ENCODE measurements at places on chromosomes 1 and 21.
A peak's percentile ranks its signal among the peaks of the same experiment; 100 is the strongest.

GRCh38 chr1:158613764-158614163 lies 8.7 kb downstream of the OR10Z1 start:
- no peak for DNase-seq

GRCh38 chr1:33259879-33260278 lies 3.6 kb downstream of the ZNF362 start:
- no peak for DNase-seq

GRCh38 chr1:116875391-116875790 lies 34.3 kb upstream of the PTGFRN start:
- no peak for DNase-seq

DNA sequence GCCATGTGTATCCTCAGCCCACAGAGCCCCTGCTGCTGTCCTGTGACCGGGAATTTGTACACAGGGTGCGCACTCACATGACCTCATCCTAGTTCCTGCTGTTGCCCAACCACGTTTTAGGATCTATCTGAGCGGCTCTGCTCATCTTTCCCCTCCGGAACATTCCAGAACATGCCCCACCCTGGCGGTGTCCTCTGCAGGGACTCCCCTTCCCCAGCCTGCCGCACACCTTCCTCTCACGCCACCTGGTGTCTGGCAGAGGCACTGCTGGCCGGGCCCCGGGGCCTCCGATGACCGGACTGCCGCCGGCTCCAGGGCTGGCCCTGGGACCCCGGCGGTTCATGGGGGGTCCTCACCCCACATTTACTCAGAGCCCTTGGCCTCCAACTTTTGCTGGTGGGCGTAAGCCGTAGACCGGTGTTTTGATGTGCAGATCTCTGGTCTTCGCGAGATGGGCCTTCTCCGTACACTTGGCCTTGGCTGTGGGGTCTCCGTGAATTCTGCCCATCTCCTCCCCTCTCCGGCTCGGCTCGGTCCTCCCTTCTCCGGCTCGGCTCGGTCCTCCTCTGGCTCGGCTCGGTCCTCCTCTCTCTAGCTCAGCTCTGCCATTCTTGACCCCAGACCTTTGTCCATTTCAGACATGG lies 29.5 kb downstream of the ARHGEF16 start:
- peak; percentile 17 for DNase-seq

GRCh38 chr1:204909109-204909508 lies 38.4 kb downstream of the NFASC start:
- no peak for DNase-seq

DNA sequence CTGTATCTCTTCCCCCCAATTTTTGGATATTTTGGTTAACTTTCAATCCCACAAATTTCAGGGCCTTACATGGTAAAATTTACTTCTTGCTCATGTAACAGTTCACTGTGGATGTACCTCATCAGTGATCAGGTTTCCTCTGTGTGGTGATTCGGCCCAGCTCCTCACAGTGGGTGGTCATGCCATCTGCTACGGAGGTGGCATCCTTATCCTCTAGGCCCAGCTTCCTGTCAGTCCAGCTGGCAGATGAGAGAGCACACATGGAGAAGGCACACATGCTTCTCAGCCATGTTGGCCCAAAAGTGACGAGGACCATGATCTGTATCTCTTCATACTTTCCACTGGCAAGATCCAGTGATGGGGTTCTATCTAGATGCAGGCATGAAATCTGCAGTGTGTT lies 27.2 kb downstream of the PCBP3 start:
- DNase-seq, result no peak

- no peak for DNase-seq
Measured at GRCh38 chr1:202848191-202848542, 37.4 kb downstream of the PCAT6 start.

DNA sequence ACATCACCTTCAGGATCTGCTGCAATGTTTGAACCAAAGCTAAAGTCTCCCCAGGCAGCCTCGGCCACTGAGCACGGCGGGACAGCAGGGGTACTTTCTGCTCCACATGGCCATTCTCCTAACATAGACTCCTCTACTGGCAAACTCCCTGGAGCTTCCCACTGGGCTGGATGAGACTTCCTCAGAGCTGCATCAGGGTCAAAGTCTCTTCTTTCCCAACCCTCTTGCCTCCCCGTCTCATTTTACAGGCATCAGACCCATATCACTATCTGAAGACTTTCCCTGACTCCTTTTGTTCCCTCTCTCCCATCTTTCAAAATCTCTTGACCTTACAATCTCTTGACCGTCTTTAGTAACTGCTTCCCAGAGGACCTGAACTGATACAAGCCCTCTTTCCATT lies 42.2 kb upstream of the KIRREL1 start:
- no peak for DNase-seq

DNA sequence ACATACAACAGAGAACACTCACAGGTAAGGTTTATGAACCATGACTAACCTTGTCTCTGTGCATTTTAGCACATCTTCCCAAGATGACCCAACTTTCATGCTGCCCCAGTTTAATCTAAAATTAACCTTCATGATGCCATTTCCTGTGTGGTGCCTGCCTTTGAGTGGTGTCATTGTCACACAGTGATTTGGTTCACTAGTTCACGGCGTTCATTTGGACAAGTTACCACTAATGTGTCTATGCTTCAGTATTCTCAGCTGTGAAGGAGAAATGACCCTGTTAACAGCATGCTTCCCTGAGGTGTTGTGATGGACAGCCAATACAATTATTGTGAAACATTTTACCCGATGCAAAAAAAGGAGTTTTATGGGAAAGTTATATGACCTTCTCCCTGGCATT lies 693.1 kb downstream of the RWDD3 start:
- no peak for DNase-seq

Data from effector CD4-positive, alpha-beta T cell (primary cell).